ENCODE measurements at places on chromosomes 1 and 21.

- DNase-seq = no peak
Observed at GRCh38 chr1:203017061-203017460, 9.2 kb upstream of the PPFIA4 start.

GRCh38 chr1:118381197-118381869, 196.3 kb upstream of the SPAG17 start:
- no peak for DNase-seq

DNA sequence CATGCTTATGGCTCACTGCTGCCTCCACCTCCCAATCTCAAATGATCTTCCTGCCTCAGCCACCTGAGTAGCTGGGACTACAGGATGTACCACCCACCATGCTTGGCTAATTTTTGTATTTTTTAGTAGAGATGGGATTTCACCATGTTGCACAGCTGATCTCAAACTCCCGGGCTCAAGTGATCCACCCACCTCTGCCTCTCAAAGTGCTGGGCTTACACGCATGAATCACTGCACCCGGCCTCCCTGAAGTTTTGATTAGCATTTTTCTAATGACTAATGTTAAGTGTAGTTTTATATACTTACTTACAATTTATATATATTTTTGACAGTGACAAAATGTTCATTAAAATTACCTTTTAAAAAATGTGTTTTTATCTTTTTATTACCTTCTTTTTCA, 41.1 kb downstream of the ZNF678 start:
- no peak for DNase-seq

DNA sequence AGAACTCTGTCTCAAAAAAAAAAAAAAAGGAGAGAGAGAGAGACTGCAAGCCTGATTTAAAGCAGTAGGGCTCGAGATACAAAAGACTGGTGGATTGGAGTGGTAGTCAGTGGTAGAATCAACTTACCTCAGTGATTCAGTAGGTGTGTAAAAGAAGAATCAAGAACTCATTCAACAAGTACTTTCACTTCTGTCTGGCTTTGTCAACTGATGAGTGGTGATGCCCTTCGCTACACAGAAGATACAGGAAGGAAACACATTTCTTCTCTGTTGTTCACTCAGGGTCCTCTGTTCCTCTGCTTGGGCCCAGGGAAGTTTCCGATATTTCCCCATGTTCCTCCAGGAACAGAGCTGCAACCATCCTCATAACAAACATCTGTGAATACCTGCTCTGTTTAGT, 68.6 kb upstream of the COG2 start:
- DNase-seq = no peak

- DNase-seq = no peak
Observed at GRCh38 chr1:53258216-53258615, 19.9 kb upstream of the MAGOH start.

DNA sequence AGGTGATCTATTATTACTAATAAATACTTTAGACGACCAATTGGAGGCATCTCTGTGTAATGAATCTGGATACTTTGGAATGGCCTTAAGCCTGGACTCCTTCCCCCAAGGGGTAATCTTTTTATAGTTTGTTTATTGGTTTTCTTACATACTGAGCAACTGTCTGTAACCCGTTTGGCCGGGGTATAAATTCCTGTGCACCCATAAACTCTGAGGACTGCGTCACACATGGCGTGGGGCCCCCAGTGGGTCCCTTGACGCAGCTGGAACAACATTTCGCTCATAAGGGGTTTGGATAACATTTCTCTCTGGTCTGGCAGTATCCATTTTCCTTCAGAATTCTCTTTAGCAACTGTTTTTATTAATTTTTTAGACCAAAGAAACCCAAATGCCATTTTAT, 26.5 kb downstream of the SCCPDH start:
- DNase-seq = peak; percentile 10

GRCh38 chr1:150366416-150367296, 2.7 kb downstream of the RPRD2 start:
- DNase-seq = no peak

DNA sequence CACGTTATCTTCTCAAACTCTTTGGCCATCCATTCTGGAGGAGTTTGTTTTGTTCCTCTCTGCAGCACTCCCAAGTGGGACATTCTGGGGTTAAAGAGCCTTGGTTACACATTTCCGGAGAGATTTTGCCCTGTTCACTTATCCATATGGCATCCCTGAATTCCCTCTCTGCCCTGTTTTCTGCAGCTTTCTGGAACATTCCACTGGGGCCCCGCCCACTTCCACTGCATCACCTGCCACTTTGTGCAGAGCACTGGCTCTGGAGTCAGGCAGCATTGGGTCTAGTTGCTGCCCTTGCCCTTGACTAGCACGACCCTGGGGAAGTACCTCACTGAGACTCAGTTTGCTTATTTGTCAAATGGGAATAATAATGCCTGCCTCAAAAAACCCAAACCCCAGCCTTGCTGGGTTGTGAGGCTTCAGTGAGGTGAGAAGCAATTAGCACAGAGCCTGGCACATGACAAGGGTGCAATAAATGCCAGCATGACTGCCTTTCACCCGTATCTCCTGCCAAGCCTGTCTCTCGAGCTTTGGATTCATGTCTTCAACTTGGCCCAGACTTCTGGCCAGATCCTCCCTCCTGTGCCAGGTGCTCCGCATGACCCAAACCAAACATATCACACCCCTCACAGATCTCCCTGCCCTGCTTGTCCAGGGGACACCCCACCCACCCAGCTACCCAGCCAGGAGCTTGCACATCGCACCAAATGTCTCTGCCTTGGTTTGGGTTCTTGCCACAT, 38.3 kb downstream of the IL6R start:
- DNase-seq = no peak

DNA sequence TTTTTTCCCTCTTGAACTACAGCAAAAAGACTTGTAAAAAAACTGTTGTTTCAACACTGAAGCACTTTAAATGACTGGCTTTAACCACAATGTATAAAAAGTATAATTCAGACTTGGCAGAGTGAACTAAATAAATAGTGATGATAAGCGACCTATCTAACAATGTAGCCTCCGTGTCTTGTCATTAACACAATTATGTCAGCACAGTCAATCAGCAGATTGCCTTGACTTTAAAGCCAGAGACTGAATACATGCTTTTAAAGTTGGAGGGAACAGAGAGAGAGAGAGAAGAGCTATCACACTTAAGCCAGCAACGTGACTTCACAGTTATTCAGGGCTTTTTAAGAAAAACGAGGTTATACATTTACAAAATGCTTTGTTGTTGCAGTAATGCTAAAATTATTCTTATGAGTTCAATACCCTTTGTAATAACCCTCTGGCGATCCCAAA, 378.1 kb downstream of the LMO4 start:
- no peak for DNase-seq

DNA sequence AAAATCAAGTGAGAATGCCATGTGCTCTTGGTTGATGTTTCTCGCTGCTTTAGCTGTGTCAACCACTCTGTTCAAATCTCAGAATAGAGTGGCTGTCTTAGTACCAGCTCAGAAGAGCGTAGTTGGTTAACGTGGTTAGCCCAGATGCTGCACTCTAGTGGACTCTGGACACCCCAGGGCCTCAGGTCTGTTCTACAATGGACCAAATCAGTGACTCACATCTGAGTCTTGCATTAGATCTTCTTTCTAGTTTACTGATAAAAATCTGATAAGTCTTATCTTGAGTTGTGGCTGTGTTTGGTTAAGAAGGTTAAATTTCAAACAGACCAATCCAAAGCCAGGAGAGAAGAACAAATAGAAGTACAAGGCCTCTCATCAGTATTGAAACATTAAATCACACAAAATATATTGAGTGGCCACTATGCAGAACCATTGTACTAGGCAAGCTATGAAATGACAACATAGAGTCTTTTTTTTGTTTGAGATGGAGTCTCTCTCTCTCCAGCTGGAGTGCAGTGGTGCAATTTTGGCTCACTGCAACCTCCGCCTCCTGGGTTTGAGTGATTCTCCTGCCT, 104.1 kb downstream of the NR5A2 start:
- DNase-seq = no peak

- no peak for DNase-seq
Observed at GRCh38 chr1:241675983-241676382, 23.9 kb downstream of the WDR64 start.

DNA sequence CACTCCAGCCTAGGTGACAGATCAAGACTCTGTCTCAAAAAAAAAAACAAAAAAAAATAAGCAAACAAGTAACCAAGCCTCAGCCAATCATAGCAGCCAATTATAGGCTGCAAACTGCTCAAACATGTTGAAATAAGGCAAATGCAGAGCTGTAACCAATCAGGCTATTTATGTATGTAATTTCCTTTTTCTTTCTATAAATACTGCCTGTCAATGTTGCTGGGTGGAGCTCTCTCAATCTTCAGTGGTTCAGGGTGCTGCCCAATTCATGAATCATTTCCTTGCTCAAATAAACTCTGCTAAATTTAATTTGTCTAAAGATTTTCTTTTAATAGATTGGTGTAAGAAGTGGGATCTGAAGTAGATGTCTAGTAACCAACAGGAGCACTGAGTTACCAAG, 11.6 kb upstream of the CD1D start:
- DNase-seq = no peak

DNA sequence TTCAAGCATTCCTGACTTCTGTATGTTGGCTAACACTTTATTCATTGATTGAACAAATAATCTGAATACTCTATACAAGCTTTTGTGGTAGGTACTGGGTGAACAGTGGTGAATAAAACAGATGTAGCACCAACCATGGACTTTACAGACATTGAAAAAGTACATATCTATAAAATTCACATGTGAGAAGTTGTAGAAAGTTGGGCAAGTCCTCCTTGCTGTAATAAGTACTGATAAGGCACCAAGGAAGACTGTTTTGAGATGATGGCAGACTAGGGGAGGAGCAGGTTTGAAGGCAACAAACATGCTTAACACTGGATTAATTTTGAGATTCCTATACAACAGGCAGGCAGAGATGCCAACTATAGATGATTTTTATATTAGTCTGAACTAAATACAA, 42.4 kb downstream of the RNF2 start:
- no peak for DNase-seq

DNA sequence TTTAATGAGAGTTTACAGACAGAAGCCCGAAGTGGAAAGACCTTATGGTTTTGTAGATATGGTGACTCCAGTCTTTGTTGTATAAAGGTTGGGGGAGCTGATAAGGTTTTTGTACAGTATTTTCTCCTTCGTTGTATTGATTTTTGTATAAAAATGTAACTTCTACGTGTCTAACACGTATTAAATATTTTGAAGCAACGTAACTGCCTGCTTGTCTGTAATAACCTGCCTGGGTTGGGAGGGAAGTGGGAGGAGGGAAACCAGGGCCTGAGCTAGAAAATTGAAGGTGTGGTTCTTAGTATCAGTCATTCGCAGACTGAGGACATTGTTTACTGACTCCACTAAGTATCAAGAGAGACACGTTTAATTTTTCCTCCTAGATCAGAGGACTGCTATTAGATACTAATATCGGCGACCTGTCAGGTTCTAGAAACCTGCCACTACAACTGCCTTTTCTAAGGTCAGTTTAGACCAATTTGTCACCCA, 2.2 kb downstream of the IER5 start:
- DNase-seq = no peak

GRCh38 chr1:11622398-11622797, 31.8 kb downstream of the FBXO2 start:
- DNase-seq = no peak

DNA sequence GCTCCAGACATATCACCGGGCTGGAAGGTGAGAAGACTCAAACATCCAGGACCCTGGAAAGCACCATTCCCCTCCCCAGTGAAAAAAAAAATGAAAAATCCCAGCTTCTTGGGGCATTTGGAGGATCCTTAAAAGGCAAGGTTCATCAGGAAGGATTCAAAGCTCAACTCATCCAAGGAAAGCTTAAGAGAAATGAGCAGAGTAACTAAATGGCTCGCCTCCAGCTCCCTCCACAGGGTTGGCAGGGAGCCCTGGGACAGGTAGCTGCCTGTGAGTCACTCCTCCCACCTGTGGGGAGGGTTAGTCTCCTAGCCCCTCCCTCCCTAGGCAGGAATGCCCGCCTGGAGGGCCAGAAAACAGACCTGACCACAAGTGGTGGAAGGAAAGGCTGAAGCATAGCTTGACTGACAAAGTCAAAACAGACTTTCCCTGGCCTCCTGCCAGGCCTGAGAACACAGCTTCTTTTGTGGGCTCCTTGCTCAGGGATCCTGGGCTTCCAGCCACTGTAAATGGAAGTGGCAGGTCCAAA, 712 bp upstream of the LAMB3 start:
- DNase-seq = no peak

GRCh38 chr21:32819694-32820093, 48.1 kb upstream of the PAXBP1 start:
- peak; percentile 87 for DNase-seq

- no peak for DNase-seq
Observed at GRCh38 chr1:61097722-61098121, 15.4 kb downstream of the NFIA start.

- DNase-seq = no peak
Observed at GRCh38 chr1:13824626-13825025, 124.6 kb downstream of the PRDM2 start.

DNA sequence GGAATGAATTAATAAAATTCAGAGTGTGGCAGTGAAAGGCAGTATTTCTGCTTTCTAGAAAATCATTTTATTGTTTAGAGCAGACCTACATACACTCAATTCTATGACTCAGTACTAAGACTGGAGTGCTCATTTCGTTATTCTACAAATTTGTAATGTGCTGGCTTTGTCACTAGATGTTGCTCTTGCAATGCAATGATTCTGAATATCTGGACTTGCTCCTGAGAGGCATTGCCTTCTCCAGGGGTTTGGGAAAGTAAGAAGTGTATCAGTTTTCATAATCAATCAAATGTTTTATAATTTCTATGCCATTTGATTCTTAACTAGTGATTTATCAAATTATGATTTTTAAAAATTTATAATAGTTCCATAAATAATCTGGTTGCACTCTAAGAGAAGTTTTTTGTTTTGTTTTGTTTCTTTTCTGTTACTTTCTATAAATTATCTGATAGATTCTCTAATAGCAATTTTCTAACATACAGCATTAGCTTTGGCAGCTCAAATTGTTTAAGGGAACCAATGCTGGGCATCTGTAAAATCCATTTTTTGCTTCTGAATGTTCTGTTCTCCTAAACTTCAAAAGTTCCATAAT, 280.5 kb upstream of the SGIP1 start:
- no peak for DNase-seq

DNA sequence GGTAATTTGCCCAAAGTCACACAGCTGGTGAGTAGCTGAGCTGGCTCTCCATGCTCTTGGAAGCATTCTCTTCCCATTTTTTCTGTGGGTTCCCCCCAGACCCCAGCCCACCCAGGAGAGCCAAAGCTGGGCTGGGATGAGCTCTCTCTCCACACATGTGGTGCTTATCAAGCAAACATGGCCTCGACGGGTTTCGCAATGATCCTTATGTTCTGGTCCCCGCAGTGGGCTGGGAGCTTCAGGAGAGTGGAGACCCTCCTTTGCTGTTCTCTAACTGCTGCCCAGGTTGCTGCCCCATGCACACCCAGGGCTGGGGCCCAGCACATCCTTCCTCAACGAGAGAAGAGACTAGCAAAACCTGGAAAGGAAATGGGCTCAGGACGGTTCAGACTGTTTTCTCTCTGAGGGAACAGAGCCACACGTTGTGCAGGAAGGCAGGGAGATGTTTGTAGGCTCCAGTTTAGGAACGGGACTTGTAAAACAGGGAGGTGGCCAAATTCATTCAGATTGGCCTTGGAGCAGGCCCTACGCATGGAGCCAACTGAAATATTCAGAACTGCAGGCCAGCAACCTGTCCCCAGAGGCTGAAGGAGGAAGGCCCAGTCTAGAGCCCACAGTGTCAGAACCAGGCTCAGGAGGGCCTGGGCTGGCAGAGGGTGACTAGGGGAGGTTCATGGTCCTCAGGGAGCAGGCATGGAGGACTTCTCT, 27.2 kb upstream of the CSF1 start:
- DNase-seq = no peak

Measured in AG09309 (cell line).